ENCODE measurements at places on chromosomes 1 and 21. TPM values are rescaled to one million over a fixed set of nuclear protein-coding genes. Genes with fewer than 3 reads are reported as not detected.

DNA sequence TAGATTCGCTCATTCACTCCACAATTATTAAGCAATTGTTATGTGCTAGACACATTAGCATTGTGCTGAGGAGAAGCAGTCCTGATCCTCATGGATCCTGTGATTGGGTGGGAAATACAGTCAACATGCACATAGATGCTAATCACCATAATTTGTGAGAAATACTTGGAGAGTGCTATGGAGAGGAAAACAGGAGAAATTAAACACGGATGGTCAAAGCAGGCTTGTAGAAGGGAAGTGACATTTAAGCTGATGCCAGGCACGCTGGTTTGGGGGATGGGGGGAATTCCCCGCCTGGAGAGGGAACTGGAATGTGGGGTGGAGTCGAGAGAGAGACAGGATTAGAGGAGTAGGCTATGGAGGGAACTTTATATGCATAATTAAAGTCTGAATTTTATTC is 52.2 kb upstream of the L1TD1 start:
- DNase-seq: no peak

- DNase-seq: no peak
Observed at GRCh38 chr1:200916152-200916551, 21.5 kb downstream of the INAVA start.

- DNase-seq: no peak
Observed at GRCh38 chr1:184822267-184822666, 67.6 kb upstream of the EDEM3 start.

DNA sequence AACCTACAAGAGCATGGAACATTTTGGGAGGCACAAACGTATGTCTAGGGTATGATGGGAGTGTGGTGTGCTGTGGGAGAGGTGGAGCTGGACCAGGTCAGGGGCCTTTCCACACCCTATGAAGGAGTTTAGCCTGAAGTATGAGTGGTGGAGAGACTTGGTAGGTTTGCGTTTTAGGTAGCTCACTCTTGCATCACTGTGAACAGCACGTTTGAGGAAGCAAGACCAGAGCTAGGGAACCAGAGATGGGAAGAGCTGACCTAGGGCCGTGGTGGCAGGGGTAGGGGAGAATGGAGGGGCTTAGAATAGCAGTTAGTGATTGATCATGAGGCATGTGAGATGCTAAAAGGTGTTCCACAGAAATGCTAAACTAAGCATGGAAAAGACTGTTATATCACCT is 25.1 kb upstream of the ZFP69B start:
- DNase-seq: no peak

GRCh38 chr21:23861911-23862504 is 1745.3 kb downstream of the MRPL39 start:
- no peak for DNase-seq

DNA sequence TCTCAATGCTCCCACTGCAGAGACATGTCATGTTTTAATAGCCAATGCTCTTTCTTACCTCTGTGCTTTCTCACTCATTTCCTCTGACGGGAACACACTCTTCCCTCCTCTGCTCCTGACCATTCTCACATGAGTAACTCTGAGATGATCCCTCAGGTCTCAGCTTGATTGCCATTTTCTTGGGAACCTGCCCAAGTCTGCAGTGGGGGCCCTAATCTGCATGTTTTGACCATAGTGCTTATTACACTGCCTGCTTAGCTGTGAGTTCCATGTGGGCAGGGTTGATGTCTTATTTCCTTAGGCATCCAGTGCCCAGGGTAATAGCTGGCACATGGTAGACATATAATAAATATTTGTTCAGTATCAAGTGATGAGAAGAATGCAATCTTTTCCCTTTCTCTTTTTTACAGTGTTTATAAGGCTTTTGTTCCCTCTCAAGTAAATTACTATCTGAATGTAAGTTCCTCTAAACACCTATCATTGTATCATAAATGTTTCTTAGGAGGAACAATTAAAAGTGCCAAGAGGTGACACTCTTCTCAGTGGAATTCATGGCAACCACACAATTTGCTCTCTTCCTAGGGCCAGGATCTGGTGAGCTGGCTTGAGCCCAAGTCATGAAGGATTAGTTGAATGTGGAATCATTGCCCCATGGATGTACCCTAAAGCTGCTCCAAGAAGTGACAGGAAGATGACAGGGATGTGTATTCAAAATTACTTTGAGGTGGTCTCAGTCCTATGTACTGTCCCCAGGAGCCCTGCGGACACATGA is 485.4 kb upstream of the USP24 start:
- DNase-seq: no peak

DNA sequence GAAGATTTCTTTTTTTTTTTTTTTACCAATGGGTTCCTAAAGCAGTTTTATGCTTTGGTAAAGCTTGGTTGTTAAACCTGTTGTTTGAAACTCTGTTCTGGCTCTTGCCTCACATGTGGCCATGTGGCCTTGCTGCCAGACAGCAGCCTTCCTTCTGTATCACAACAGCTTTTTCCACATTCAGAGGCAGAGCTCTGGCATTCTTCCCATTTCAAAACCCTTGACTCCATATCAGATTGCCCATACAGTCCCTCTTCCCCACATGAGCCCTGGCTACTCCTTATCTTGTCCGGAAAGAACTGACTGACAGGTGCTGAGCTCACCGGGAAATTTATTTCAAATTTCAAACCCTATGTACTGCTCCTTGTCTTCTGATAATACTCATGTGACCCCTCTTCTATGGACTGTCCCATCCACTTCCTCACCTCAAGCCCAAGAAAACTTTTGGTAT is 38.5 kb upstream of the LAX1 start:
- DNase-seq: no peak

- no peak for DNase-seq
Observed at GRCh38 chr1:22592919-22593790, 29.9 kb downstream of the EPHA8 start.

DNA sequence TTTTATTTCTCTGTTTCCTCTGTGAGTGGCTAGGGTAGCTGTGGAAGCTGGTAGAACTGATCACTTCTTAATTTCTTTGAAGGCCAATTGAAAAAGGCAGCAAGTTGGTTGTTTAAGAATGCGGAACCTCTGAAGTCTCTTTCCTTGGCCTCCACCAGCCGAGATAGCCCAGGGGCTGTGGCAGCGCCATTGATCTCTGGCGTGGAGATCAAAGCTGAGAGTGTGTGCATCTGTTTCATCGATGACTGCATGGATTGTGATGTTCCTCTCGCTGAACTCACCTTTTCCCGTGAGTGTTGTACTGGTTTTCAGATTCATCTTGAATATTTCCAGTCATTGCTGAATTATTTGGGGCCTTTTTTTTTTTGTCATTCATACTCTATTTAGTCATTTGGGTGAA is 97.7 kb downstream of the VPS13D start:
- no peak for DNase-seq

GRCh38 chr1:204398197-204399125 is 13.2 kb downstream of the PPP1R15B start:
- peak; percentile 95 for DNase-seq

DNA sequence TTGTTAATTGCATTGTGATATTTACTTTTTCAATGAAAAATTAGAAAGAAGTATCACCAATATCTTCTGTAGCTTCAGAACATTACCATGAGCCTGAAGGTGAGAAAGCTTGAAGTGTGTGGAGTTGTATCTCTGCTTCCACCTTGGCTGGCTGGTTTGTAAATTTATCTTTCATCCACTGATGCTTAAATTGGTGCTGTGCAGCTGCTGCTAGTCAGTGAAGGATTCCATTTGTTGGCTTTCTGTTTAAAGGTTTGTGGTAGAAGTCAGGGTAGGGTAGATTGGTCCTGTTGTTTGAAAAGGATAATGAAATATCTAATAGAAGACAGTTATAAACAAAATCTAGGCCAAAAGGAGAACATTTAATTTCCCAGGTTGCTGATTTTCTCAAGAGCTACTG is 105.7 kb downstream of the C1orf21 start:
- DNase-seq: no peak

DNA sequence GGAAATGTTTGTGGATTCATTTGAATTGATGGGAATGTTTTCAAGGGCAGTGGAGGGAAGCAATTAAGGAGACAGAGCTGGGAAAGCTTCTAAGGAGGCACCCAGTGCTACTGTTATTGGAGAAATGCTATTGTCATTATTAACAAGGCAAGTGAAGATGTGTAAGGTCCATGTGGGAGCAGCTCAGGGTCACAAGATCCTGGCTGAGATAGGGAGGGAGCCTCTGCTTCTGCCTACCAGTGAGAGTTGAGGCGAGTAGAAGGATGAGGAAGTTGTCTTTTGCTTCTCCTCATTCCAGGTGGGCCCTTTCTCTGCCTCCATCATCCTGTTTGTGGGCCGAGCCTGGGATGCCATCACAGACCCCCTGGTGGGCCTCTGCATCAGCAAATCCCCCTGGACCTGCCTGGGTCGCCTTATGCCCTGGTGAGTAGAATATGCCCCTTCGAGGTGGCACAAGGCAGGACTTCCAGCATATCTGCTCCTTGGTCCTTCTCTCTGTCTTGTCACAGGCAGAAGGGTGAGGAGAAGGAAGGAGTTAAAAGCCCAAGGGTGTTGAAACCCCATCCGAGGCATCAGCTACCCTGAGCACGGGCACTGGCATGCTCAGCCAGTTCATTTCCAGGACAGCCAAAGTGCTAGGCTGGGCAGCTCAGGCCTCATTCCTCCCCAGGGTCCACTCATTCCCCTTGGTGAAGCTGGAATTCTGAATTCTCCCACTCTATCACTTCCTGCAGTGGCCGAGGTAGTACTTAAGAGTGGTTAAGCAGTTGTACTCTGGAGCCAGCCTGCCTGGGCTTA is 3.7 kb downstream of the MFSD2A start:
- no peak for DNase-seq

DNA sequence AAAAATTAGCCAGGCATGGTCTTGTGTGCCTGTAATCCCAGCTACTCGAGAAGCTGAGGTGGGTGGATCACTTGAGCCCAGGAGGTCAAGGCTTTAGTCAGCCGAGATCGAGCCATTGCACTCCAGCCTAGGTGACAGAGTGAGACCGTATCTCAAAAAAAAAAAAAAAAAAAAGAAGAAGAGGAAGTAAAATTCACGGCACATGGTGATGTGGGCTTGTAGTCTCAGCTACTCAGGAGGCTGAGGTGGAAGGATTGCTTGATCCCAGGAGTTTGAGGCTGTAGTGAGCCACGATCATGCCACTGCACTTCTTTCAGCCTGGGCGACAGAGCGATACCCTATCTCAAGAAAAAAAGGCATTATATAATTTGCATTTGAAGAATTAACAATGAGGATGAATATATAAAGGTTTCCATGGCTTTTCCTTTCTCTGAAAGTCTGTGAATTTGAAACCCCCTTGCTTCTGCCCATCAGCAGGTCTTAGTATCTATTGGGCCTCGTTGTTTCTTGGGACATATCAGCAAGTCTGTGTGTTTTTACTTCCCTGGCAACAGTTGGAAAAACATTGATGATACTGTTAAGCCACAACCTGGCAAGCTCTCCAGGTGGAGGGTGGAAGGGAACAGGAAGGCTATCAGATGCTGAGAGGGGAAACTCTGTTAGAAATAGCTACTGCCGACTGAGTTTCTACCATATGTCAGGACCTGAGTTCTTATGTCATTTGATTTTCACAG is 4.6 kb upstream of the PLA2G2D start:
- peak; percentile 59 for DNase-seq

DNA sequence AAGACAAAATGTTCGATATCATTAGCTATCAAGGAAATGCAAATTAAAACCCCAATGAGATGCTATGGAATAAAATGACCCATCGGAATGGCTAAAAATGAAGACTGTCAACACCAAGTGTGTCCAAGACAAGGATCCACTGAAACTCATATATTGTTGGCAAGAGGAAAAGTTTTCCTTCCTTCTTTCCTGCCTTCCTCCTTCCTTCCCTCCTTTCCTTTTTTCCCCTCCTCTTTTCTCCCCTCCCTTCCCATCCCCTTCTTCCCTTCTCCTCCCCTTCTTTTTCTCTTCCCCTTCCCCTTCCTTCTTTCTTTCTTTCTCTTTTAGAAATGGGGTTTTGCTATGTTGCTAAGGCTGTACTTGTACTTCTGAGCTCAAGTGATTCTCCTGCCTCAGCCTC is 64.2 kb upstream of the TENT5B start:
- no peak for DNase-seq

GRCh38 chr1:66217021-66217420 is 316.9 kb upstream of the SGIP1 start:
- DNase-seq: no peak

DNA sequence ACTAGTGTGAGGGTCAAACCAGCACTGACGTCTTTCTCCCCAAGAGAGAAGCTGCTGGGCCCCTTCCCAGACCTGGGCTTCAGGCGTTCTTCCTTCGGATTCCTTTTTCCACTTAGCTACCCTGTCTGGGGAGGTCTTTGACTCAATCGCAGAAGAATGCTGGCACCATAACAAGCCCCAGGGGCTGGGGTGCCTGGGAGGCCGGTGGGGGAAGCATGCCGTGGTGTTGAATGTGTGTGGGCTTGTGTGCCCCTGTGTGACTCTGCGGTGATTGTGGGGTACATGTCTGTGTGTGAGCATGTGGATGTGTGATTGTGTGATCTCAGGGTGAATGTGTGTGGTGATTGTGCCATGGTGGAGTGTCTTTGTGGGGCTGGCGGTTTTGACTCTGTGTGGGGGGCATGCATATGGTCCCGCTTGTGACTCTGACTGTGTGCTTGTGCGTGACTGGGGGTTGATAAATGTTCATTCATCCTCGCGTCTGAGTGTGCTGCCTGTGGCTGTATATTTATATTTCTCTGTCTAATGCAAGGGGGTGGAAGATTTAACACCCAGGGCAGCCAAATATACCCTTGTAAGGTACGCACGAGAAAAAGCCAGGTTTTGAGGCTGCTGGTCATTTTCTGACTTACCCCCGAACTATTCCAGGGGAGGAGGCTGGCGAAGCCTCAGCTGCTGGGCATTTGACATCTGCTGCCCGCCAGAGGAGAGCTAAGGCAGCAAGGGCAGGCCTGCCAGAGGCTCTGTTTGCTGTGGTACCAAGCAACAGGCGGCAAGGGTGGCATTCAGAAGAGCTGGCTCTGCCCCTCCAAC is 1.1 kb upstream of the SYNC start:
- no peak for DNase-seq

DNA sequence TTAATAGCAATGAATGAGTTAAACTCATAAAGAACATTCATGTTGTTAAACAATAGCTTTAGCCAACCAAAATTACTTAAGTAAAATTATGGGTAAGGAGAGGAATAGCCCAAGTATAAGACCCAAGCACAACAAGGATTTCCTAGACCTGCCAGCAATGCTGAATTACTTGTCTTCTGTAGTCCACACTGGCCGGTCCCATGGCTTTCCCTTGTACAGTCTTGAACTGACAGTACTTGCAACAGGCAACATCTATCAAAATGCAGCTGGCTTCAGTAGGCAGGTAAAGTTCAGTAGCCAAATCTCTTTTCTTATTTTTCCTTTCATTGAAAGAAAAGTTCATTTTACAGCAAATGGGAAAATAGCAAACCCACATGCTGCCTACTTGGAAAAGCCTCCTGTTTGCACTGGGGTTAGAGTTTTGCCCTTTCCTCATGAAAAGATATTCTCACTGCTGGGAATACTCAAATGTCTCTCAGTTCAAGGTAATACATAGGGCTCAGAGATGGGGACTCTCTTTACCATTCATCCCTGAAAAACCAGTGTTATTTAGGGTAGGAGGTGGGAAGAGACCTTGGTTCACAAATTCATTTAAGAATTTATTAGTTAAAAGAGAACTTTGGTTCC is 222.8 kb downstream of the TTLL7 start:
- no peak for DNase-seq

The INSRR gene
- total RNA-seq: not detected

The TRIM46 gene
- total RNA-seq: not detected

The KIF2C gene
- 57.1 TPM for total RNA-seq

The ESPN gene
- total RNA-seq: 5.2 TPM

The TIAM1 gene
- total RNA-seq: not detected

All from HT-29 (cell line).